ENCODE measurements at places on chromosomes 1 and 21.
A peak's percentile ranks its signal among the peaks of the same experiment; 100 is the strongest.

DNA sequence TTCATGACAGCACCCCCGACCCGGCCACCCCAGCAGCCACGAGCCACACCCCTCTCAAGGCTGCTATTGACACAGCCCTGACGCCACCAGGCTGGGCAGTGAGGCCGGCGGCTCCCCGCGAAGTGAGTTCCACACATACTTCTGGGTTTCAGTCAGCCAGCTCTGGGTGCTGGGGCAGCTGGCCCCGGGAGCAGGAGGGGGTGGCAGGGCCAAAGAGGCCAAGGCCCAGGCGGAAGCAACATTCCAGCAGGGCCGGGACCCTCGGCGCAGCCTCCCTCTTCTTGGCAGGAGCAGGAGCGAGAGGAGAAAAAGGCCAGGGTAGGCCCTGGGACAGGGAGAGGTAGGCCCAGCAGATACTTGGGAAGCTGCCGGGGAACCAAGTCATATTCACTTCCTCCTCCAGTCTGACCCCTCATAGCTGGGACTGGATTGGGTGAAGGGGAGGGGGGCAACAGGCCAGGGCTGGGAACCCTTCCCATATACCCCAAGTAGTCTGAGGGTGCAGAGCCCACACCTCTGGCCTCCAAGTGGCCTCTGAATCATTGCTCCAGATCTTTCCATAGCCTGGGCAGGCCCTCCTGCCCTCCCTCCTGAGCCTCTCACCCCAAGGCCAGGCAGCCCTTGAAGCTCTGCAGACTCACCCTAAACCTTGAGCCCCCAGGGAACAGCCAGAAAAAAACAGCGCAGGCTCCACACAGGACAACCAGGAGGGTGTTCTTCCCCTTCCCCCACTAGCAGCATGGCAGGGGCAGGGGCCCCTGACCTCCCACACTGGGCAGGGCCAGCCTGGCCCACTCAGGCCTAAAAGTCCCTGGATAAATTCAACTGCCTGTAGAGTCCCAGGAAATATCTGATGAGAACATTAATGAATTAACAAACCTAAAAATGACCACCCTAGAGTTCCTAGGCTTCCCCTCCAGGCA, 5.7 kb downstream of the HSPG2 start:
- DNase-seq: no peak

GRCh38 chr1:231629132-231629531, 2.5 kb downstream of the DISC1 start:
- no peak for DNase-seq

GRCh38 chr1:234272656-234273312, 100.5 kb upstream of the COA6 start:
- DNase-seq: no peak

- DNase-seq: no peak
Measured at GRCh38 chr1:243930822-243931671, 81.0 kb upstream of the AKT3 start.

DNA sequence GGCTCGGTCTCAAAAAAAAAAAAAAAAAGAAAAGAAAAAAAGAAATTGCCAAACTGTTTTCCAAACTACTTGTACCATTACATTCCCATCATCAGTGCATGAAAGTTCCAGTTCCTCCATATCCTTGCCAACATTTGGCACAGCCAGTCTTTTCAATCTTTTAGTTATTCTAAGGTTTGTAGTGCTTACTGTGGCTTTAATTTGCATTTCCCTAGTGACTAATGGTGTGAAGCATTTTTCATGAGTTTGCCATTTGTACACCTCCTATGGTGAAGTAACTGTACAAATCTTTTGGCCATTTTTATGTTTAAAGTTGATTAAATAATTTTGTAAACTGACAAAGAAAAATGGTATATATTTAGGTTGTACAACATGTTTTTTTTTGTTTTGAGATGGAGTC, 70.7 kb downstream of the DEGS1 start:
- no peak for DNase-seq

DNA sequence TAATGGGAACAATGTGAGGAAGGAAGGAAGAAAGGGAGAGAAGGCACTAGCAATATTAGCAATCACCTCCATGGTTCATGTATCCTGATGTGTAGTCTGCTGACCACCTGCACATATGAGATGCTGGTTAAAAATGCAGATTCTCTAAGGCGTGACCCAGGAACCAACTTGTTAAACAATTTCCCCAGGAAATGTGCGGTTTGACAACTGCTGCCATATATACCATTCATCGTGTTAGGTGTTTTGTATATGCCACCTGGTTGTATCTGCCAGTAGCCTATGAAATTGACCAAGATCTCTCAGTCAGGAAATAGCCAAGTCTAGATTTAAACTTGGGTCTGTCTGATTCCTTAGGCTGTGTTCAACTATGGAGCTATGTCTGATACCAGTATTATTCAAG, 4.1 kb downstream of the SEMA4A start:
- DNase-seq: no peak

DNA sequence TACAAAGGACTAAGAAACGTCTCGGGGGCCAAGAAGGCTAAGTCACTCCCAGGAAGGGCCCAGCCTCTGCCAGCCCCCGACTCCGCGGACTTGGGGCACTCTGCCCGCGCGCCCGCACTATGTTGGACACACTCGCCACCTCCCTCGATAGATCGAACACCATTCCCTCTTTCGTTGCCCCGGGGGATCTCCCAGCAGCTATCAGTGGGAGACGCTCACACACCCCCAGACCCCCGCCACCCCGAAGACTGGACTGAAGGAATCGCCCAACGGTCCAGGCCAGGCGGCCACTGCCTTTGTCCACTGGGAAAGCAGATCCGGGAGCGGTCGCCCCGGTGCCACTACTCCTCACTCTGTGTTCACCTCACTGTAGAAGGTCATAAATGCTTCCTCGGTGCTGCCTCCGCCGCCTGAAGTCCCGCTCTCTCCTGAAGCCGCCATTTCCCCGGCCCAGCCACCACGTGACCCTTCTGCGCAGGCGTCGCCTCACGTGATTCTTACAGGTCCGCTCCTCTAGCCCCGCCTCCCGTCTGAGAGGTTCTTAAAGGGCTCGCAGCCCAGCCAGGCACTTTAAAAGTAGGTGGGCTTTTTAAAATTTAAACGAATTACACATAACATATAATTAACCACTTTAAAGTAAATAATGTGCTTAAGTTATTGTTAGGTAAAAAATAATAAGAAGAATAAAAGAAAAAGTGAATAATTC, at the start of gene DNAJC8:
TSS of gene DNAJC8 (minus strand) at position 472 of the 706 bp plus-strand sequence. CDS start at position 441, 31 bp downstream.
- peak; percentile 89 for DNase-seq

GRCh38 chr1:46587069-46587468, 17.0 kb downstream of the MKNK1 start:
- DNase-seq: no peak

DNA sequence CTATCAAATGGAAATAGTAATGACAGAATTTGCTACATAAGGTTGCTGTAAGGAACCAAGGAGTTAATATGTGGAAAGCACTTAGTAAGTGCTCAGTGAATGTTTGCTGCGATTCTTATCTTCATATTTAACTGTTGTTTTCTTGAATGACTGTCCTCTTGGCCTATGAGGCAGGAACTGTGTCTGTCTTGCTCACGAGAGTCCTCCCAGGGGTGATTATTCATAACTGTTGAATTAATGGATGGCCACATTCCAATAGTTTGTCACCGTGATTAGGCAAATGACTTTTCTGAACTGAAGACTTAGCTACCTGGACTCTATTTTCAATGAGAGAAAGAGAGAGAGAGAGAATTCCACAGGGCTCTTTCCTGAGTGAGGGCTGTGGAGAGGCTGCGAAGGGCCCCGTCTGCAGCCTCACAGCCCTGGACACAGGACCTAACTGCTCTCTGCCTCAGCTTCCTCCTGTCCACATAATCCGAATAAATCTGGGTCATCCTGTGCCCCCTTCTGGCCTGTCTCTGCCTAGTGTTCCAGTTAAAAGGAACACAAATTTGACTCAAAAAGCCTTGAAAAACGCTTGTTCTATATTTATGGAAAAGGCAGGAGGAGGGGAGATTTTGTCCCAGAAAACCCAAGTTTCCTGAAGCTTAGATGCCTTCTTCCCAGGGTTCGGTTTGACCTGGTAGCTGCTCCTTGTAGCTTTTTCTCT, 8.5 kb downstream of the EDN2 start:
- DNase-seq: no peak

DNA sequence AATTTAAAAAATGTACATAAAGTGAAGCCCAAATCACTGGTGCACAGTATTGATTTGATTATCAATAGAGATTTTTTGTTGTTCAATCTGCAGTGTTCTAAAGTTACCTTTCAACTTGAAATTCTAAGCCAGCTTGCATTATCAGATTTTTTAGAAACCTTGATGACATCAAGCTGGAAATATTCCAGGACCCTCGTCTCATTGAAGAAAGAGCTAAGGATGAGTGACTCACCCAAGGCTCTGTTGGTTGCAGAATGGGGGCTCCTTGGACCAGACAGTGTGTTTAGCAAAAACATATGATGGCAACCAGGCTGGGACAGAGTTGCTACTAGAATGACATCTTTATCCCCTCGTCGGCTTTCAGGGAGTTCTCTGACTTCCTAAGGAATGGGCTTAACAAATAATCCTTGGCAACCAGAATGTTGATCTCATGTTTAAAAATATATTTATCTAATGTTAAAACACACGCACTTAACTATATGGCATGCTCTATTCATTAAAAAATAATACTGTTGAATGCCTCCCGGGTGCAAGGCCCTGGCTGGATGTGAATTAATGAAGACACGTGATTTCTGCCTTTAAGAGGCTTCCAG, 79.7 kb downstream of the RUNX3 start:
- DNase-seq: no peak

- no peak for DNase-seq
Measured at GRCh38 chr1:66679140-66679539, 73.1 kb upstream of the DYNLT5 start.

DNA sequence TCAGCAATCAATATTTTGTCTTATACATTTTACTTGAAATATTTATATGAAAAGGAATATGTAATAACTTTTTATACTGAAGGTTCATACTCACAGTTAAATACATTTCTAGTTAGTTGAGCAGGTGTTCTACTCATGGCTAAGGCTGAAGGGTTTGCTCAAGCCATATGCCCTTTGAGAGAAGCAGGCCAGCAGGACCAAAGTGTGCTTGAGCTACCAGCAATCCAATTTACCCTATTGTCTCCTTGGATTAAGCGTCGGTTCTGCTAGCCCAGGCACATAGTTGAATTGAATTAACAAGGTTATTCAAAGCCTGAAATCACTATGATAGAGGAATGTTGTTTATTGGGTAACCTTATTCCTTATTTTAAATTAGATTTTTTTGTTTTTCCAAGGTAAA, 151.5 kb upstream of the BACE2 start:
- DNase-seq: no peak

GRCh38 chr1:210776712-210777111, 357.2 kb downstream of the KCNH1 start:
- DNase-seq: no peak

DNA sequence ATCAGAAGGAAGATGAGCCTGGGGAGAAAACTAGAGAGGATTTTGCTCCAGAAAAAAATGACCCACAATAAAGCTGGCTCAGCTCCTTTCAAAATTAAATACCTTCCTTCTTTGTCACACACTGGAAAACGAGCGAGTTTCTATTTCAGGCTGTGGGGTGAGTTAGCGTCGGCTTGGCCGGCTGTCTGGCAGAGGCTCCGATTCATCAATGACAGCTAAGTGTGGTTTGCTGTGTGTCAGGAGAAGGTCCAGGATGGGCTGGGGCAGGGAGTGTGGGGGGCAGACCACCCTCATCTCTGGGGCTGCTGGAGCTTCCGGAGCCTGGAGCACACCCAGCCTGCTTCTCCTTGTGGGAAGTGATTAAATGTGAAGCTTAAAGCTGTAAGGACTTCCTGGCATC, 120.2 kb downstream of the ETS2 start:
- no peak for DNase-seq

DNA sequence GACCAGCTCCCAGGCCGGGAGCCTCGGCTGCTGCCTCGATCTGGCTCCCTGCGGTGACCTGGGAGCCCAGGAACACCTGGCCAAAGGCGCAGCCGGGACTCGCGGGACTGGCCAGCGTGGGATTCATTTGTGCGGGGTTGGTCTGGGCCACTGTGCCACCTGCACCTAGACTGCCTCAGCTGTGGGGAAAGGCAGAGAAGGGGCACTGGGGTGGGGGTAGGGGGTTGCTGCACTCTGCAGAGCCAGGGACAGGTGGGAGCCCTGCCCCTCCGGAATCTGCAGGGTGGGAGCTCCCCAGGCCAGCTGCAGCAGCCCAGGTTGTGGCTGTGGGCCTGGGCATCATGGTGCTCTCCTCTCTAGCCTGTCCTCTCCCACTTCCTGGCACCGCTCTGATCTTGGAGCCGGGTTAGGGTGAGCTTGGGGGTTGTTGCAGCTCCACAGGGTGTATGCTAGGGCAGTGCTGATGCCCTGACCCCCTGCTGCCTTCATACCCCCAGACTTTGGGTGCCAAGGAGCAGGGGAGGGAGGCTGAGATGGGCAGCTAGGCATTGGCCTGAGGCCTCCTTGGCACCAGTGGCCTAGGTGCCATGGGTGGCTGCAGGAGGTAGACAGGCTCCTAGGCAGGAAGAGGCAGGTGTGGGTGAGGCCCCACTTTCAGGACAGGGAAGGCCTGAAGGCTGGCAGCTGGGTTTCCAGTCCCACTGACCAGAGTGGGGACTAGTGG, 57.5 kb upstream of the ETV3 start:
- DNase-seq: no peak

DNA sequence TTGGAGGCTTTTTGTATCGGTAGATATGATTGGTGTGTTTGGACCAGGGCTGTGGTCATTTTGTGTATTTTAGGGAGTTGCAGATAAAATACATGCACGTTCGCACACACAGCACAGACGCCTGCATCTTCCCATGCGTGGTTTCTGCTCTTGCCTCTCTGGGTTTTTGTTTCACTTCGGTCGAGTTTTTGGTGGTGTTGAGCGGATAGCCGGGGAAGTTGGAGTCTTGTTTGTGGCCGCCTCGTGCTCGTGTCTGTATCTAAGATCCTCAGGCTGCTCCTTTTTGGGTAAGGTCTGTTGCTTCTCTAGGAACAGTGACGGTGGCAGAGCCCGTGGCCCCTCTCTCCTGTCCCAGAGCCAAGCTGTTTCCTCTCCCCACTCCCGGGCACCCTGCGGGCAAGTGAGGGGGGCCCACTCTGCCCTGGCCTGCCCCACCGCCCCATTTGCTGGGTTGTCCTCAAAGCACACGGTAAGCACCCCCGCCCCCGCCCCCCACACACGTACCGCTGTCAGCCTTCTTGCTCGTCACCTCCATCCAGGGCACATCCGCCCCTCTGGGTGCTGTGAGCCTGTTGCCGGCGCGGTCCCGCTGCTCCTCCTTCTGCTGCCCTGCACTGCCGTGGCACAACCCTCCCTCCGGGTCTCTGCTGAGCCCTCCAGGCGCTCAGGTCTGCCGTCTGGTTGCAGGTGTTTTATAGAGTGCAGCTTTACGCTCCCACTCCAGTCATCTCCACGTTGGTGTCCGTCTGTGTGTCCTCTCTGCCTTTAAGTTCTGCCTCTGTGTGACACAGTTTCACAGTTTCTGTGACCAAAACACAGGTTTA, 51.9 kb downstream of the AGPAT3 start:
- peak; percentile 56 for DNase-seq

Data from activated CD8-positive, alpha-beta memory T cell treated with anti-CD3 and anti-CD28 coated beads for 1 hour (primary cell).